Activated CD4-positive, alpha-beta T cell treated with anti-CD3 and anti-CD28 coated beads for 1 hour (primary cell): ENCODE measurements at places on chromosomes 6 and 20.

DNA sequence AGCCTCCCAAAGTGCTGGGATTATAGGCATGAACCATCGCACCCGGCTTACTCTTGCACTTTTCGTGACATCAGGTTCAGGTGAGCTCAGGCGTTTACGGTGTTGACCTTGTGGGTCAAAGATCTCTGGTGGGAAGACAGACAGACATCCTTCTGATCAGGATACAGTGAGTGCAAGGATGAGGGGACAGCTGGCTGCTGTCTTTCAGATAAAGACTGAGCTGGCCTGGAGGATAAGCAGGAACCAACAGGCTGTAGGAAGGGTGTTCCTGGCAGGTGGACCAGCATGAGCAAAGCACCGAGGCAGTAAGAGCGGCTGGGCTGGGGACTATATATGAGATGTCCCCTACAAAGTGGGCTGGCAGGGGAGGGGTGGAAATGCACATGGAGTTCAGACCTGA lies 11.1 kb upstream of the GTSF1L start:
- DNase-seq, result no peak

DNA sequence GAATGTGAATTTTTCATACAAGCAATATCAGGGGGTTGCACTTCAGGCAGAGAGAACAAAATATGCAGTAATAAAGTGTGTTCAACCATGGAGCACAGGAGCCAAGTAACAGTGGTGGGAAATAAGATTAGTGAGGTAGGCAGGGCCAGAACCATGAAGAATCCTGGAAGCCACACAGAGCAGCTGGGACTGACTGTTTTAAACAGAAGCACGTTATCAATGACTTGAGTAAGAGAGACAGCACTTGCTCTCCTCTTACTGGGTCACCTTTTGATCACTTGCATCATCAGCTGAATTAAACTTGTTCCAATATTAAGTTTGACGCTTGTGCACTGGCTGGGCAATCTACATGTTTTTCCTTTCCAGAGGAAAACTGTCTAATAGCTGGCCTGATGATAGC lies 238.5 kb downstream of the TBX18 start:
- no peak for DNase-seq

- no peak for DNase-seq
Observed at GRCh38 chr20:63963348-63963741, 6.4 kb downstream of the ZNF512B start.

- DNase-seq, result no peak
Observed at GRCh38 chr6:112626468-112627082, 279.4 kb downstream of the RFPL4B start.

- no peak for DNase-seq
Observed at GRCh38 chr6:16056263-16056870, 72.5 kb upstream of the MYLIP start.

- DNase-seq, result no peak
Observed at GRCh38 chr6:23584134-23584763, 541.8 kb upstream of the NRSN1 start.

GRCh38 chr6:34298941-34299340 lies 50.1 kb upstream of the SMIM29 start:
- DNase-seq, result no peak

- no peak for DNase-seq
Observed at GRCh38 chr6:3997177-3997770, 81.7 kb downstream of the FAM217A start.

DNA sequence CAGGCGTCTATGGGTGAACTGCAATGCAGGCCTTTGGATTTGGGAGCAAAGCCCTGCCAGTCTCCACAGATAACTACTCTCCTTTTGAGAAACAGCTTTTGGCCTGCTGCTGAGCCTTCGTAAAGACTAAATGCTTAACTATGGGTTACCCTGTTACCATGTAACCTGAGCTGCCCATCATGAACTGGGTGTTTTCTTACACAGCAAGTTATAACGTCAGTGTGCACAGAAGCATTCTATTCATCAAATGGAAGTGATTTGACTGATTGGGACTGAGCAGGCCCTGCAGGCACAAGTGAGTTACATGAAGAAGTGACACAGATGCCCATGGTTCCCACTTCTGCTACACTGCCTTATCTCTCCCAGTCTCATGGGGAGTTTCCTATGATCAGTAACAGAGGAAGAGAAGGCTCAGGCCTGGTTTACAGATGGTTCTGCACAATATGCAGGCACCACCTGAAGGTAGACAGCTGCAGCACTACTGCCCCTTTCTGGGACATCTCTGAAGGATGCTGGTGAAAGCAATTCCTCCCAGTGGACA lies 319.1 kb downstream of the CD83 start:
- DNase-seq, result no peak

DNA sequence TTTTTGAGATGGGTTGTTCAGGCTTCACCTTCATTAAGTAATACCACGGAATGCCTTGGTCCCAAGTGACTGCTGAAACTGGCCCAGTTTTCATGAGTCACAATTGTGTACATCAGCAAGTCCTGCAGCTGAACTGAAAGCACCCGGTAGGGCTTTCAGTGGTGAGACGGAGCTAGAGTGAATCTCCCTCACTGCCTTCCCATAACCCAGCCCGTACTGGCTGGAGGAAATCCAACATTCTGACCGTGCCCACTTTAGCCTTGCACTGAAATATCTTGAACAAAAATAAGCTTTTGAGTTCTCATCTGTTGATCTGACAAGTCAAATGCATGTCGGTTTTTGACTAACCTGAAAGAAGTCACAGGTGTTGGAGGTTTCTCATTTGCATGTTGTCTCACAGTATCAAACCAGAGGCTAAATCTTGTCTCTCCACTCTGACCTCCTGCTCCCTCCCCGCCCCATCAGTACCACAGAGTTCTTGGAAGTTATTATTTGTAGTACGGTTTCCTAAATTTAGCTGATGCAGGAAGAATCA lies 35.9 kb downstream of the DUSP22 start:
- no peak for DNase-seq

DNA sequence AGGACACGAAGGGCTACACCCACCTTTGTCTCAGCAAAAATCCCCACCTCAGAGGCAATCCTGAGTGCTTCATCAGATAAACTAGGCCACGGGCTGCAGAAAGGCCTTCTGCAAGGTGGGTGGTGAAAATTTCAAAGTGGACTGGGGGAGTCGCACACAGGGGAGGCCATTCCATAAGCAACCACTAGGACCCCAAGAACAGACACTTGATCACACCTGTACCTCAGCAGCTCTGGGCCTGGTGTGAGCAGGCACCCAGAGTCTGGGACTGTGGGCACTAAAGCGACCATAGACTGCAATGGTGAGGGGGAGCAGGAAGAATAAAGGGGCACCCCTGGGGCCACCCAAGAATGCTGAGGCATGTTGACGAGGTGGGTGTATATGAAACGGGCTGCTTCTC lies 52.6 kb downstream of the SERAC1 start:
- no peak for DNase-seq

GRCh38 chr20:20732641-20733040 lies 20.2 kb upstream of the RALGAPA2 start:
- no peak for DNase-seq
